Activated CD4-positive, CD25-positive, alpha-beta regulatory T cell treated with anti-CD3 and anti-CD28 coated beads, Interleukin-2, amount 50 U/mL, for 72 hours (primary cell): ENCODE measurements at places on chromosomes 12 and 14.
A peak's percentile ranks its signal among the peaks of the same experiment; 100 is the strongest.

DNA sequence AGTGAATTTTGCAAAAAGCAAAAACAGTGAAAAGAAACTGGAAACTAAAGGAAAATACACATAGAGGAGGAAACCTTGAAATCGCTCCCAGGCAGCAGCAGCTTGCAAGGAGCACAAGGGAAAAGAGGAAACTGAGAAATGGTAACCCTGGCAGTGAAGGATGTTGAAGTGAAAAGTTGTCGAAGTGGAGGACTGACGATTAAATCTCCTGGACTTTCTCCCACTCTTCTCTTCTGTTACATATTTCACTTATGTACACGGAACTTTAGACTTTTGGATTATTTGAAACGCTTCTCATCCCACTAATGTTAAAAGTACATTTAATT is 388.8 kb upstream of the USP15 start:
- DNase-seq = no peak

DNA sequence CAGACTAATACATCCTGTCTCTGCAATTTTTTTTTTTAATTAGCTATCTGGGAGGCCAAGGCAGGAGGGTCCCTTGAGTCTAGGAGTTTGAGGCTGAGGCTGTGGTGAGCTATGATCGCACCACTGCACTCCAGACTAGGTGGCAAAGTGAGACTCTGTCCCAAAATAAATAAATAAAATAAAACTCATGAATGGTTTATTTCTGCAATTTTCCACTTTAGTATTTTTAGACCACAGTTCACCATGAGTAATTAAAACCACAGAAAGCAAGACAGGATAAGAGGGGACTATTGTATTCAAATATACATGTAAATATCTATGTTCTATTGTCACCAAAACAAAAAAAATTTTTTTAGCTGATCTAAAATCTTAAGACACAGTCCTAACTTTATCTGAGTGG is 17.8 kb downstream of the TAOK3 start:
- no peak for DNase-seq

GRCh38 chr12:108850854-108851573 is 6.4 kb downstream of the SSH1 start:
- no peak for DNase-seq

GRCh38 chr14:101227611-101228594 is 324.4 kb upstream of the RTL1 start:
- DNase-seq = no peak

DNA sequence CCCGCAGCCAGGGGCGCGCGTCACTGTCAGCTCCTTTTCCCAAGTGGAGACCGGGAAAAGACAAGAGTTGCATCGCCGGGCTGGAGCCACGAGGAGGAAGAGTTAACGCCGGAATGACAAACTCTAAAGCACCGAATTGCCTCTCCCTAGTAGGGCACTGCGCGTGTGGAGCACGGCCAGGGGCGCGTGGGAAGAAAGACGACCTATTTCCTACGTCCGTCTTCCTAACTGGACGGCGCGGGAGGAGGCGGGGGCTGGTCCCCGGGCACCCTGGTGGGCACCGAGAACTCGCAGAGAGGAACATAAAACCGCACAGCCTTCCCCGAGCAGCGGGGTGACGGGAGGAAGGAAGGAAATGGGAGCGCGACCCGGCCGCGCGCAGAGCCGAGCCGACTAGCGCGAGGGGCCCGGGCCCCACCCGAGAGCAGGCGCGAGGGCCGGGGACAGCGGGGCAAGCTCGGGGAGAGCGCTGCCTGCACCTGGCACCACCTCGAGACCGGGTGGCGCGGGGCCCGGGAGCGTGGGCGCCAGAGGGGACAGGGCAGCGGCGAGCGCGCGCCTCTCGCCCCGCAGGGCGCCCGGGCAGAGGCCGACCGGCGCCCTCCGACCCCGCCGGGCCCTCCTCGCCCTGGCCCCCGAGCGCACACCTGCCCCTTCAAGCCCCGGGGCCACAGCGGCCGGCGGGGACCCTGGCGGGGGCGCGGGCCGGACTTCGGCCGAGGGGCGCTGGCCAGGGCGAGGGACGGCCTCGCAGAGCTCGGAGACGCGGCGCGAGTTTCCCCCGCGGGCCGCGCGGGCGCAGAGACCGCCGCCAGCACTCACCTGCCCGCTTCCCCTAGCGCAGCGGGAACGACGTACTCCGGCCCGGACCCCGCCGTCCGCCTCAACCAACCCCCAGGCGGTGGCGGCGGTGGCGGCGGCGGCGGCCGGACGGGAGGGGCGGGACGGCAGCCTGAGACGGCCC is at the start of gene SETD3:
TSS of gene SETD3 (minus strand) at position 954 of the 964 bp plus-strand sequence. CDS start 15,054 bp downstream, outside the sequence.
- DNase-seq = peak; percentile 50

DNA sequence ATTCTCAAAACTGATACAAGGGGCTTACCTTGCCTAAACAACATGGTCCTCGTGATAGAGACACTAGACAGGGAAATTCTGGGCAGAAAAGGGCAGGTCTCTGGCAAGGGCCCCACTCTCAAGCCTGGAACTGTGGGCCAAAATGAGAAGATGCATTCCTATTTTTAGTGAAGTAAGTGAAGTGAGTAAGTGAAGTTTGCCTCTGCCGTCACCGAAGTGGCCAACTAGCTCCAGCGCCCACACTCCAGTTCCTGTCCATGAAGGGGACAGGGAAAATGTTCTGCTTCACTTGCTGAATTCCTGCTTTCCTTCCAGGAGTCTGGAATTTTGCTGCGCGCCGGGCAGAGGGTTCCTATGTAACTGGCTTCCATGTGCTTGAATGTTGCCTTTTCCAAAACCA is 1035.6 kb upstream of the TMEM132C start:
- no peak for DNase-seq
